Activated CD4-positive, alpha-beta memory T cell treated with anti-CD3 and anti-CD28 coated beads, Interleukin-2, amount 10 ng/mL, durations not matched to agents 7 days and 5 days (primary cell): ENCODE measurements at places on chromosomes 2 and 18. TPM values are rescaled to one million over a fixed set of nuclear protein-coding genes. Genes with fewer than 3 reads are reported as not detected.

GRCh38 chr2:218959761-218960308 is 369 bp downstream of the CDK5R2 start:
- no peak overlapping the region for H3K27ac ChIP-seq
- H3K27me3 ChIP-seq = peaks cover 76% of the 10 kb centered on the region
- H3K4me3 ChIP-seq = no peak overlapping the region

GRCh38 chr2:117614823-117615534 is 199.5 kb upstream of the DDX18 start:
- no peaks in the 10 kb centered on the region for H3K27me3 ChIP-seq
- no peak for DNase-seq
- H3K4me1 ChIP-seq = no peaks in the 10 kb centered on the region
- H3K27ac ChIP-seq = no peak overlapping the region

DNA sequence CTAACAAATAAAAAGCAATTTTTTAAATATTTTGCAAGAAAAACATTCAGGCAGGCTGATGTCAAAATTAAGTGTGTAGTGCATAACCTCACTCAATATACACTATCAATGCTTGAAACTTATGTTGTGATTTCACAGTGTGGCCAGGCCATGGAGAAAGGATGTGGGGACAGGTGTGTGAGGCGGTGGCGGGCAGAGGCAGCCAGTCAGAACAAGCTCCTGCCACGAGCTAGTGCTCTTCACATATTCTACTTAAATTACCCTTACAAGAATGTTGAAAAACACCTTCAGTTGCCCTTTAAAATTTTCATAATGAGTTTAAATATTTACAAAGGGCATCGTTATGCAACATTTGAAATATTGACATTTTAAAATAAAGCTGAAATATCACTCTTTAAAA is 43.2 kb downstream of the CYB5A start:
- peaks cover 16% of the 10 kb centered on the region for H3K4me1 ChIP-seq
- H3K36me3 ChIP-seq = no peaks in the 10 kb centered on the region
- no peak overlapping the region for H3K4me3 ChIP-seq
- DNase-seq = no peak
- no peak overlapping the region for H3K27ac ChIP-seq

DNA sequence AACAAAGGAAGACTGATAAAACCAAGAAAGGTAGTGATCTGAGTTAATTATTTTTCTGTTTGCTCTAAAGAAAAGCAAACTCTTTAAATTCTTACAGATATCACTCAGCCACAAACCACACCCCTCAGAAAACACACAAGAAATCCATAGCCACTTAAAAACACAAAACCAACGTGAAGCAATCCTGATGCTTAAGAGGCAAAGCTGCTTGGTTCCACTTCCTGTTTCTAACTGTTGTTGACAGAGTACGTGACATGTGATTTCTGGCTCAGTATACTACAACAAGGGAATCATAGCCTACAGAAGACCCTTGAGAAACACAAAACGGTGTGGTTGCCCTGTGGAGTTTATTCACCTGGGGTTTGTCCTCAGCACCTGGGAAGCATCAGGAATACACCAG is 240.9 kb upstream of the APCDD1 start:
- peaks cover 8% of the 10 kb centered on the region for H3K4me1 ChIP-seq
- peak overlapping the region; percentile 17 for H3K27ac ChIP-seq
- H3K4me3 ChIP-seq = no peak overlapping the region
- H3K36me3 ChIP-seq = no peaks in the 10 kb centered on the region
- DNase-seq = peak; percentile 16

DNA sequence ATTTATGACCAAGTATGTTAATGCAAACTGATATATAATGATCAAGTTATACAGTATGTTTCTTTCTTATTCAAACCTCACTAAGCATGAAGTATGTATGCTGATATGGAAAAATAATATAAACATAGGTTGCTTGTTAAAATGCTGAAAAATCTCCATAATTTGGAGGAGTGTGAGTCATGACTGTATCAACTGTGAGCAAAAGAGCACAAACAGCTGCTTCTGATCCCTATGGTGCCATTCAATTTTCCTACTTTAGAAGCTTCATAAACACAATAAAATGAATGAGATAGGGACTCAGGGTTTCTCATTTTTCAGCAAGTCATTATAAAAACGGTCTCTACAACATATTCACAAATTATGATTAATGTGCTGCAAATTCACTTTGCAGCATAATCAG is 129.9 kb upstream of the TFPI start:
- no peak for DNase-seq
- H3K4me1 ChIP-seq = no peaks in the 10 kb centered on the region
- H3K27me3 ChIP-seq = no peaks in the 10 kb centered on the region

- no peaks in the 10 kb centered on the region for H3K36me3 ChIP-seq
- H3K4me3 ChIP-seq = no peak overlapping the region
- no peak overlapping the region for H3K27ac ChIP-seq
- H3K27me3 ChIP-seq = peaks cover 48% of the 10 kb centered on the region
- no peak for DNase-seq
These were observed 3.1 kb upstream of the DSEL start for GRCh38 chr18:67519592-67519991.

DNA sequence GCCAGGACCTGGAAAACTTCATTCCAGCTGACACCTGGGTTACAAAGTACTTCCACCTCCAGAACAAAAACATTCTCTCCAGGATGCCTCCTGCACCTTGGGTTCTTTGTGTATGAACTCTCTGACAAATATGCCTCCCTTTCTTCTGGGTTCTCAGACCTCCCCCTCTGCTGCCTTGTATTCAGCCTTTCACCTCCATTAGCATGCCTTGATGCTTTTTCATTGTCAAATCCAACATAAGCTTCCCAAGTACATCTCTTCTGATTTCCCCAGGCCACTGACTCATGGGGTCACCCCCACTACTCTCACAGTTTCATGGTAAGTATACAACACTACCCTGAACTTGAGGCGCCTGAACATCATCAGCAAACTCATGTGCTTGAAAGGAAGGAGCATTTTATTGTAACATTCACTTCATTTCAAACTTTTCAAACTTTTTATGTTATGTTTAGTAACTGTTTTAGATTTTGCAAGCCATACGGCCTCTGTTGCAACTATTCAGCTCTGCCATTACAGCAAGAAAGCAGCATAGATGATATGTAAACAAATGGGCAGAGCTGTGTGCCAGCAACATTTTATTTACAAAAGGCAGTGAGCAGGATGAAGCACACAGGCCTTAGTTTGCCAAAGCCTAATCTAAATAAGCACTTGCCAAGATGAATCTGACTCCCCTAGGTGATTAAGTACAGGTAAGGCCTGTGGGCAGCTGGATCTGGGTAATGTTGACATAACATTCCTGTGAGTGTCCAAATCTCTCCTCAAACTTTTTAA is 32.5 kb upstream of the MRPS9 start:
- no peaks in the 10 kb centered on the region for H3K4me1 ChIP-seq
- no peaks in the 10 kb centered on the region for H3K36me3 ChIP-seq
- H3K4me3 ChIP-seq = no peak overlapping the region
- H3K27ac ChIP-seq = no peak overlapping the region

DNA sequence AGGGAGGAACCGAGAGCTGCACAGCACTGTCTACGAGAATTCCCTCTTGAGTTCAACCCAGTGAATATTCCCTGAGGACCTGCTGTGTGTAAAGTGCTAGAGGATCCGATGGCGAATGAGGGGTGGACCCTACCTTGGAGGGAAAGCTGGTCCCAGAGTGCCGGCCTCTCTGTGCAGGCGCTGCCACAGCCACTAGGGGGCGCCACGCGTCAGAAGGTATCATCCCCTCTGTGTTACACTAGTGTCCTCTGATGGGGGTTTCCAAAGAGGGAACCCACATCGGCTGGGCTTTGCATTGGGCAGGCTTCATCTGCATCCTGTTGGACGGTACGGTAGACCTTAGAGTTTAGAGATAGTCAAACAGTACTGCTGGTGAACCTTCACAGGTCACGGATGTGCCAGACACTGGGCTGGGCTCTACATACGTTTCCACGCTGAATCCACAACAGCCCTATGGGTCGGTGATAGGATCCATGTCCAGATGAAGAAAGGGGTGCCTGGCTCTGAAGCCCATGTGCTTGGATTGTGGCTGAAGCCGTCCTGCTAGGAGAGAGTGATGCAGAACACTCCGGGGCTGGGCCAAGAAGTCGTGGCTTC is 39.0 kb downstream of the COA5 start:
- peak; percentile 66 for DNase-seq
- H3K27me3 ChIP-seq = no peaks in the 10 kb centered on the region
- peaks cover 73% of the 10 kb centered on the region for H3K36me3 ChIP-seq
- no peak overlapping the region for H3K27ac ChIP-seq
- no peaks in the 10 kb centered on the region for H3K4me1 ChIP-seq
- H3K4me3 ChIP-seq = no peak overlapping the region

- no peak overlapping the region for H3K27ac ChIP-seq
- no peak overlapping the region for H3K4me3 ChIP-seq
- H3K27me3 ChIP-seq = peaks cover 6% of the 10 kb centered on the region
- DNase-seq = no peak
- no peaks in the 10 kb centered on the region for H3K36me3 ChIP-seq
These were observed 104.4 kb upstream of the SLC35G4 start for GRCh38 chr18:11504962-11505361.

- H3K4me1 ChIP-seq = no peaks in the 10 kb centered on the region
- H3K27ac ChIP-seq = no peak overlapping the region
- no peak for DNase-seq
- H3K27me3 ChIP-seq = no peaks in the 10 kb centered on the region
- H3K36me3 ChIP-seq = no peaks in the 10 kb centered on the region
- no peak overlapping the region for H3K4me3 ChIP-seq
These were observed 226.2 kb downstream of the GALNT13 start for GRCh38 chr2:154097833-154098398.

GRCh38 chr2:197209246-197209645 is 101.3 kb downstream of the ANKRD44 start:
- peaks cover 96% of the 10 kb centered on the region for H3K4me1 ChIP-seq
- H3K4me3 ChIP-seq = peak overlapping the region; percentile 15
- H3K27me3 ChIP-seq = no peaks in the 10 kb centered on the region
- H3K36me3 ChIP-seq = peaks cover 58% of the 10 kb centered on the region

DNA sequence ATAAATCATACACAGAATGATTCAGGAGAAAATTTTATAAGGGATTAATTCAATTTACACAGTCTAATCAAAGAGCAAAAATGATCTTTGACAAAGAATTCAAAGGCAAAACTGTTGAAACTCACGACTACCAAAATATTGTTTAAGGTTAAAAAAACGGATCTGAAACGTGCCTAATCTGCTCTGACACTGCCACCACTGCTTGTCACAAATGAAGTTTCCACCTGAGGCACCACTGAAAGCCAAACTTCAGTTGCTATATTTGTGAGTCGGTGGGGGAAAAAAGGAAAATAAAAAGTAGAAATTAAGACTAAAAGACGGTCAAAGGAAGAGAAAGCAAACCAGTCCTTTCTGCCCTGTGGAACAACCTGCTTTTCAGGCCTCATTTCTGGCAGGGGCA is 140.6 kb upstream of the DNMT3A start:
- H3K27ac ChIP-seq = no peak overlapping the region
- peaks cover 4% of the 10 kb centered on the region for H3K36me3 ChIP-seq
- H3K27me3 ChIP-seq = no peaks in the 10 kb centered on the region
- no peak overlapping the region for H3K4me3 ChIP-seq

GRCh38 chr2:74137651-74138599 is 9.8 kb downstream of the BOLA3 start:
- H3K27me3 ChIP-seq = peaks cover 1% of the 10 kb centered on the region
- H3K36me3 ChIP-seq = peaks cover 27% of the 10 kb centered on the region
- no peak overlapping the region for H3K4me3 ChIP-seq
- no peak for DNase-seq
- H3K4me1 ChIP-seq = no peaks in the 10 kb centered on the region

DNA sequence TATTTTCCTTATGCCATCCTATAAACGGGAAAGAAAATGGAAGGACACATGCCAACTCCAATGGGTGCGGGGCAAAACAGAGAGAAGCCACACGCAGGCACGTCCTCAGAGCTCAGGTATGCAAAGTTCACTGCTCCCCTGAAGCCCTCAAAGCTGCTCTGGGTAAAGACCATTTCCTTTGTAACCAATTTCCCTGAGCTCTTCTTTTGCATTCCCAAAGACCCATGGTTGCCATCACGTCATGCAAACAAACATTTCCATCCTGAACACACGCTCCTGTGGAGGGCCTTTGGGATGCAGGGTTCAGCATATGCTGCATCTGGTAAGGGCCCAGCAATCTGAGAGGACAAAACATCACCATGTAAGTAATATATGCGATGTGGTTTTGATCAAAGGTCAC is 69.4 kb downstream of the EMILIN2 start:
- peaks cover 16% of the 10 kb centered on the region for H3K4me1 ChIP-seq
- no peaks in the 10 kb centered on the region for H3K27me3 ChIP-seq
- peaks cover 83% of the 10 kb centered on the region for H3K36me3 ChIP-seq
- no peak for DNase-seq

DNA sequence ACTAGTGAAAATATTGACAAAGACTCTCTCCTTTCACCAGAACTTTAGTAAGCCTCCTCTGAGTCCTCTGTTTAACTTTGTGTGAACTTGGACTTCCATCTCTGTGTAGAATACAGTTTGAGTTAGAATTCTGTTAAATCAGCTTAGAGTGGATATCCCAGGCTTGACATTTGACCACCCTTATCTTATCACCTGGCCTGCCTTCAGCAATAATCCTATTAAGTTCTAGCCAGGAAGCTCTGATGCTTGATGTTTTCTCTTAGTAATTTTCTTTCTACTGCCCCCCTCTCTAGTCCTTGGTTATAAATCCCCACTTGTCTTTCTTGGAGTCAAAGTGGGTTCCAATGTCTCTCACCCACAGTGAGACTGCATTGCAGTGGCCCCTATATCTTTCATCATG is 702.7 kb upstream of the GCFC2 start:
- H3K4me3 ChIP-seq = no peak overlapping the region
- no peaks in the 10 kb centered on the region for H3K4me1 ChIP-seq
- H3K27ac ChIP-seq = no peak overlapping the region
- H3K27me3 ChIP-seq = no peaks in the 10 kb centered on the region
- no peaks in the 10 kb centered on the region for H3K36me3 ChIP-seq

DNA sequence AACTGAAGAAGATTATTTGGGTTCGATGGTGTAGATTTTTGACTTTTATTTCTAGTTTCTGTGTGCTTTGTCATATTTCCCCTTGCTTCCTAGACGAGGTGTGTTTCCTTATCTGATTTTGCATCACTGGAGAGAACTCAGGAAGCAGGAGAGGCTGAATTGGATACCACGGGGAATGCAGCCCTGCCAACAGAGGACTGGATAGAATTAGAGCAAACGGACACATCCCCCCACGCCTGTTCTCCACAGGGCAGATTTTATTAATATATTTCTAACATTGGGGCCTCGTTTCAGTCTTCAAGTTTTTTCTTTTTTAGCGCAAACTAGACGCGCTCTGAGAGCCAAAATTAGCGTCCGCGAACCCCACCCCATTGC is 678 bp upstream of the VAPA start:
- no peaks in the 10 kb centered on the region for H3K36me3 ChIP-seq
- peaks cover 19% of the 10 kb centered on the region for H3K27me3 ChIP-seq
- peak overlapping the region; percentile 87 for H3K27ac ChIP-seq
- H3K4me1 ChIP-seq = peaks cover 28% of the 10 kb centered on the region

DNA sequence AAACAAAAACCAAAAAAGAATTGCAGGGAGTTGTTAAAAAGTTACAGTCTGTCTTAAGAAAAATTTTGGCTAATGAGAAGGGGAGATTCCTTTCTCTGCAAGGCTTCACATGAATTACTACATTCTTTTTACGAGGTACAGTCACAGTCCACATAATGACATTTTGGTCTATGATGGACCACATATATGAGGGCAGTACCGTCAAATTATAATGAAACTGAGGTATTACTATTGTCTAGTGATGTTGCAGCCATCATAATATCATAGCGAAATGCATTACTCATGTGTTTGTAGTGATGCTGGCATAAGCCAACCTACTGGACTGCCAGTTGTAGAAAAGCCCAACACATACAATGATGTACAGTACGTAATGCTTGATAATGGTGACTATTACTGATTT is 12.5 kb downstream of the SERPINB7 start:
- no peak overlapping the region for H3K4me3 ChIP-seq
- H3K4me1 ChIP-seq = peaks cover 10% of the 10 kb centered on the region
- DNase-seq = no peak
- H3K36me3 ChIP-seq = no peaks in the 10 kb centered on the region
- H3K27ac ChIP-seq = no peak overlapping the region
- no peaks in the 10 kb centered on the region for H3K27me3 ChIP-seq

Gene SDC1
- 0.33 TPM for total RNA-seq

Gene NGEF
- 0.48 TPM for total RNA-seq

Gene ANKRD30BL
- total RNA-seq = not detected

Gene FIGN
- total RNA-seq = not detected
